ENCODE measurements at places on chromosomes 4 and X.

DNA sequence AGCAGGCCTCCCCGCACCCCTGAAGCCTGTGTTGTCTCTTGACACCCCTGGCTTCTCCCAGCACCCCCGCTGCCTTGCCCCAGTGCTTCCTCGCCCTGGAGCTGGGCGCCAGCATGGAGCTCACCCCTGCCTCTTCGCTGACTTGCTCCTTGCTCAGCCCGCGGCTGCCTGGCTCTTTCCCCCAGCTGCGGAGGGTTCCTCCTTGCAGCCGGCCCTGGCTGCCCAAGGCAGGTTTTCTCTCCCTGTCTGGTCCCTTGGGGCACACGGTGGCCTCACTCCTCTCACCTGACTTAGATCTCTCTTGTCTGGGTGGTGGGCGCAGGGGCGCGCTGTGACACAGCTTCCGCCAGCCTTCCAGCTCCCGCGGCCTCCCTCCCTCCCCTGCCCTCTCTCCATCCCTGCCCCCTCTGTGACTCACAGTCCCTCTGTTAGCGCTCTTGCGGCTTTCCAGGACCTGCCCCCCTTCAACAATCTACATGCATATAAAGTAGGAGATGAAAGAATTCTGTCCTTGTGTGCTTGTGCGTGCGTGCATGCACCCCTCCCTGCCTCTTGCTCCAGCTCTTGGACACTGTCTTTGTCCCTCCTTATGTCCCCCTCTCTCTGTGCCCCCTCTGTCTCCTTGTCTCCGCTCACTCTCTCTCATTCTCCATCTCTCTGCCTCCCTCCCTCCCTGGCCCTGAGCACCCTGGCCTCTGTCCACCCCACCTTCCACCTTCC is 2.2 kb downstream of the PLXNB3 start:
- peak; percentile 52 for DNase-seq

DNA sequence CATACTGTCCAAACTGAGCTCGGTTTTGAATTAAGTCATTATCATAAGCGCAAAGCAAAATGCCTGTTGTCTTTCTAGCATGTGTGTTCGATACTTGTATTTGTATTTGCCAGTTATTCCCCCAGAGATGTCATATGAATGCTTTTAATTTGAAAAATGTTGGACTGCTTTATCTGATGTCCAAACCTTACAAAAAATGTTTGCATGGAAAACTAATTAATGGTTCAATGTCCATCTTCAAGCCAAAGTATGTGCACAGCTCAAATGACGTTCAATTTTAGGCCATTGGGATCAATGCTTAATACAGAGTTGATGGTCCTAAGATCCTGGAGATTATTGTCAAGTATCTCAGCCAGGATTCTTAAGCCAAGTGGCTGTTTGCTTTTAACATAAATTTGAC is 17.2 kb upstream of the HPGDS start:
- no peak for DNase-seq

DNA sequence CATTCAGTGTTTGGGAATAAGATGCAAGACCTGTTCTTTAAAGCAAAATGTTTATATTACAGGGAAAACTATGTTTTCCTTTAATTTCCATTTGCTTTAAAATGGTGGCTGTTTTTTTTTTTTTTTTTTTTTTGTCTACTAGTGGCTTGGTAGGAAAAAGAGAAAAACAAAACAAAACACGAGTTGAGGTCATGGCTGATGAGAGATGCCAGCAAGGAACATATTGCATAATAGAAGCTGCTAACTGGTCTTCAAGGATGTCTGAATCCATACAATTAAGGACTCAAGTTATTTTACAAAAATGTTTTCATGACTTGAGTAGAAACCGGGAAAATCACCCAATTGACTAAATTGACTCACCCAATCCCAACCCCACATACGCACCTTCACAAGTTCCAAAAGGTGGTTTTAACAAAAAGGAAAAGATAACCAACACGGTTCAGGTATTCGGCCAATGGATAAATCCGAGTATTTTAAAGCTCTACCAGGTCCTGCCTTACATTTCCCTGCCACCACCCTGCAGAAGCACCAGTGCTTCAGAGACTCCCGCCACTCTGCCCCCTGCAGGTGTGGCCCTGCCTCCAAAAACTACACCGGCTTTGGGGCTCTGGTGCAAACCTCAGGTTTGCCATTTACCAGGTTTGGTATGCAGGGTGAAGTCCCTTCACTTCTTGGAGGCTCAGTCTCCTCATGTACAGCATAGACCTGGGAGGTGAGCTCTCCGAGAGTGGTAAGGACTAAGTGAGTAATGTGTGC is 27.1 kb downstream of the PIR start:
- no peak for DNase-seq

DNA sequence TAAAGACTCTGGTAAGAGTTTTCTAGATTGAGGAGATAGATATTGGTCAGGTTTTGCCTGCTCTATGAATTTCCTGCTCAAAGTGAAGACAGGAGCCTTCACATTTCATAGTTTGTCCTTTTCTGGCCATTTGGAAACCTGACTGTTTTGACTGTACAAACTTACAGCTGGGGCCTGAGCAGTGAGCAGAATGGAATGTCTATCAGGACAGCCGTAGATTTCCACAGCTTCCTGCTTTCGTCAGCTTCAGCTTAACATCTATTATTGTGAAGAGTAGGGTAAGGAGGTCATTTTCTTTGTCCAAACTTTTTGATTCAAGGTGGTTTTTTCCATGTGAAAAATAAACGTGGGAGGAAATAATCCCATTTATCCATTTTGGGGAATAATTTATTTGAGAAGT is 124.3 kb upstream of the DIPK2B start:
- DNase-seq: no peak

DNA sequence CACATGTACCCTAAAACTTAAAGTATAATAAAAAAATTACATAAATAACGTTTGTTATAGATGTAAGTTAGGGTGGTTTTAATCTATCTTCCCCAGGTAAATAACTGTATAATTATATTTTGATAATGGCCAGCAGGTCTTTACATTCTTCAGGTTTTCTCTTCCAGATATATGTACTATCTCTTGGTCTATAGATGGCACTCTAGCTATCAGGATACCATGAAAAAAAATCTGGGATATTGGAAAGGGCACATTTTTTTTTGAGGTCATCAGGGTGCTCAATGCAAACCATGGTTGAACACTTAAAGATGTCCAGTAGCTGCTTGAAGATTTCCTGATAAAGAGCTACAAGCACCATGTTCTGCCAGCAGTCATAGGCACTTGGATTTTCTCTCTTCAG is 15.6 kb upstream of the ADH4 start:
- no peak for DNase-seq

GRCh38 chrX:2820136-2820771 is 8.5 kb upstream of the GYG2 start:
- DNase-seq: no peak

- no peak for DNase-seq
Observed at GRCh38 chr4:73037057-73037456, 32.5 kb downstream of the COX18 start.

DNA sequence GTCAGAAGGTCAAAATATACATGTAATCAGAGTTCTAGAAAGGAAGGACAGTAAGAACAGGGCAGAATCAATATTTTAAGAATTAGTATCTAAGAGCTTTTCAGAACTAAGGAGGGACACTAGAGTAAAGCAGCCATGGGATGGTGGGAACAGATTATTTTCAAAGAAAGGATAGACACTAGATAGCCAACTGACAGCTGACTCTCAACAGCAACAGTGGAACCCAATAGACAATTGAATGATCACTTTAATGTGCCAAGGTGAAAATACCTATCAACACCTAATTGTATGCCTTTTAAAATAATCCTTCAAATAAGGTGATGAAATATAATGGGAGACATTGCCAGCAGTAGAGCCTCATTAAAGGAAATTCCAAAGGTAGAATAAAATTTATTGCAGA is 26.5 kb upstream of the CCDC160 start:
- no peak for DNase-seq

DNA sequence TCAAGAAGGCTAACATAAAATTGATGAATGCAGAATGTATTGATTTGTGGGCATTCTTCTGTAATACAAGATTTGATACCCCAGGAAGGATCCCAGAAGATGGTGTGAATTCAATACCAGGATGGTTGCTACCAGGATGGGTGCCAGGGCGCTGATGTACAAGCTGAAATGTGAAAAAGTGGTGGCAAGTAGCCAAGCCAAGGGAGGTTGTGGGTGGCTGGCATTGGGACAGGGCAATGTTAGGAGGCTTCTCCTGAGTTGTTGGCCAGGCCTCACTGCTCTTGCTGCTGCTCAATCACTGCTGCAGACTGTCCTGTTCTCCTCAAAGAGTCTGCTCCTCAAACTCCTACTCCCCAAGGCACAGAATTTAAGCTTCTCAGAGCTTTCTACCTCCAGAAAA is 77.1 kb downstream of the RBM46 start:
- DNase-seq: no peak

- DNase-seq: no peak
Observed at GRCh38 chrX:144738246-144738645, 509.1 kb upstream of the SPANXN1 start.

DNA sequence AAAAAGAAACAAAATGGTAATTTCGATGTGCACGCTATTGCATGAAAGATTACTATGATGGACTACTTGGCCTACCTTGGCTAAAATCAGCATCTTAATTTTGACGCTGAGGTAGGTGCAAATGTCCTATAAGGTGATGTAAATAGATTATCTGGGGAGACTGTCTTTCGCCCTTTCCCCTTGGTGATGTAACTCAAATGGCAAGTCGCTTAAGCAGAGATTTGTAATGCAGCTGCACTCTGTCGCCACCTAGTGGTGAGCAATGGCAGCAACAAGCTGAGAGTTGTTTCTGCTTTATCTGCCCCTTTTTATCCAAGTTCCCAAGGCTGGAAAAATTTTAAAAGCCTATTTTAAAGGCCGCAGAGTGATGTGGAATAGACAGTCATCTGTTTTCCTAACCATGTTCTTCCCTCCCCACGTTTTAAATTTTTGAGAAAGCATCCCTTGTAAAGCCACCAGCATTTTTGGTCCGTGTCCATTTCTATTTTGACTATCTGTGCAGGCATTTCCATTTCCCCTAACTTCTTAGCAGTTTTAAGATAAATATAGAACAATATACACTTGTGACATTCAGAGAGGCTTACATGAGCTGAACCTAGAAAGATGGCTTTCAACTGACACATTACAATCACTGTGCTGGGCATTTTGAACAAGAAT is 62.4 kb upstream of the PDLIM3 start:
- peak; percentile 84 for DNase-seq

DNA sequence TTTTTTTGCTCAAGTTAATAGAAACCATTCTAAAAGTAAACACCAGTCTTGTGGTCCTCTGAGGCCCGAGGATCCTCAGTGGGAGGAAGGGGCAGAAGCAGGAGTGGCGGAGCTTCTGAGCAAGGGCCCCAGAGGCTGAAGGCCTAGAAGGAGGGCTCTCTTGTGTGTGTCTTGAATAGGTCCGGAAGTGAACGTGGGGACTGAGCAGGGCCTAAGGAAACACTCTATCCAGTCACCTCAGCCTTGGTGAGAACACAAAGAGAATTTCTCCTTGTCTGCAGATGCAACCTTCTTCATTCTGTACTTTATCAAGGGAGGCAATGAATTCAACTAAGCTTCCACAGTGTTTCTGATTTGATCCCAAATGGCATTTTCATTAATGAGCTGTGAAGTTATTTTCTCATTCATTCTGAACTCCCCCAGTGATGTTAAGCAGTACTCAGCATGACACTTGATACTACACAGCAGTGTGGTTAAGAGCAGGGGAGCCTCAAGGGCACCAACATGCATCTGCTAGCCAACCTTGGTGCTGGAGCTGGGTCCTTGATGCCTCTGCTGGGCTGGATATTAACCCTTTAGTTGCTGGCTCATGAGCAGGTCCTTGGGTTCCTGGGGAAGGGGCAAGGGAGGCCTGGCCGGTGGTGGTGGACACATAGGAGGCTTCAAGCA is 64.7 kb downstream of the RBM47 start:
- DNase-seq: no peak

GRCh38 chr4:8818063-8818881 is 53.4 kb downstream of the HMX1 start:
- DNase-seq: no peak

DNA sequence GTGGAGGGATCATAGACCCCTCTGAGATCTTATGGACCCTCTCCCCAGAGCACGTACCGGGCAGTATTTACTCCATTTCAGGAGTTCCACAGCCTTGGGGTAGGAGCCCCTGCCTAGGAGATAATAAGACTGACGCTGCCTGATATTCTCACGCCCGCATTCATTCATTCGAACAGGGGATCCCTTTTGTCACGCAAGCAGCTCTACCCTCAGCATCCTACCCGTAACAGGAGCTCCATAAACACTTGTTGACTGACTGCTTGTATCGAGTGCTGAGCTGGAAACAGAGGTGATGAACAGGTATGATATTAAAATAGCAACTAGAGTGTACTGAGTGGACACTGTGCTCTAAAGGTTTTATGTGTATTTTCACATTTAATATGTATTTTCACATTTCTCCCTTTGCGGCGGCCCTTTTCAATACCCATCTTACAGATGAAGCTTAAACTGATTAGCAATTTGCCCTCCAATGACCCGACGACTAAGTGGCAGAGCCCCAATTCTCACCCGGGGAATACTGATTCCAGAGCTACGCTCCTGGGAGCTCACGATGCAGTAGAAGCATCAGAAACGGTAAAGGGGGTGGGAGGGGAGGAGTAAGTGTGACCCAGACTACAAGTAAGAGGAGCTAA is 888 bp downstream of the RAB28 start:
- no peak for DNase-seq

DNA sequence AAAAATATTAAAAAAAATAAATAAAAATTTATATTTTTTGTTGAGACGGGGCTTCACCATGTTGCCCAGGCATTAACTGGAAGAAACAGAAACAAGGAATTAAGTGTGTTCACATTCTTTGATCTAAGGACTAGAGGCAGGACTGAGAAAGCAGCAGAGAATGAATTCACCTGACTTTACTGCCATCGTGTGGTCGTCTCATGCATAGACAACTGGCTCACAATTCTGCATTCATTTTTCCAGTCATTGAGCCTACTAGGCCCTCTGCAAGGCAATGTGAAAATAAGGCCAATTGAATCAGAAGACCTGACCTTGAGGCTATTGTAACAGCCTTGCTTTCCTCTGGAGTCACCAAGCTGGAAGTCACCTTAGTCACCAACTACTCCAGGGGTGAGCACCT is 37.4 kb downstream of the LHFPL1 start:
- DNase-seq: no peak

DNA sequence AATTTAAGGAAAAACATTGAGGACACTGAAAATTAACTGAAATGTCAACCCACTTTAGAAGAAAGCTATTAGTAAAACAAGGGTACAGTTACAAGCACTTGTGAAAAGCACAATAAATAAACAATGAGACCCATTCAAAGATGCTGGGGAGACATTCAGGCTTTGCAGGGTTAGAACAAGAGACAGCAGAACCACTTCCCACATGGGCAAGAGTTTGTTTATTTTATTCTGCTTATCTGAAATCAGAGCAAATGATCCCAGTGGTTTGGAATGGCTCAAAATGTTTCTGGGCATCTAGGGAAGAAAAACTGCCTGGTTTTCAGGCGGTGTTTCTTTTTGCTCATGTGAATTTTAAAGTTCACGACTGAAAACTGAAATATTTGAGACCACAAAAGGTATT is 42.4 kb downstream of the PPP3CA start:
- DNase-seq: no peak

GRCh38 chr4:23311983-23312382 is 577.9 kb downstream of the PPARGC1A start:
- DNase-seq: no peak

All from aorta (tissue), 5 donors.